ENCODE measurements at places on chromosomes 12 and 14.

GRCh38 chr12:78457938-78458337, 406.6 kb upstream of the SYT1 start:
- DNase-seq: peak; percentile 6

- DNase-seq: no peak
These were observed 25.4 kb downstream of the BCL11B start for GRCh38 chr14:99246536-99247097.

- no peak for DNase-seq
These were observed 201.2 kb upstream of the FOXG1 start for GRCh38 chr14:28565345-28565744.

- DNase-seq: peak; percentile 87
These were observed 318.4 kb downstream of the RAD51B start for GRCh38 chr14:68137704-68138619.

DNA sequence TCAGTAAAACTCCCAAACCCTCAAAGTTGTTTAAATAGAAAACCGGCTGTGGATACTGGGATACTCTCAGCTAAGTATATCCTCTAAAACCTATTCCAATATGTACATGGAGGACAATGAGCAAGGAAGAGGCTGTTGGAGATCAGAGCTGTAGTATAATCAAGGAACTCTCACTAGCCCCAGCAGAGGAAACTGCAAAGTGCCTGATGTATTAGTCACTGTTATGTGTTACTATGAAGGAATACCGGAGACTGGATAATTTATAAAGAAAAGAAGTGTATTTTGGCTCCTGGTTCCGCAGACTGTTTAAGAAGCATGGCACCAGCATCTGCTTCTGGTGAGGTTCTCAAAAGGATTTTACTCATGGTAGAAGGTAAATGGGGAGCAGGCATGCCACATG, 65.6 kb upstream of the RPL10L start:
- no peak for DNase-seq

GRCh38 chr12:57584690-57585089, 6.3 kb upstream of the PIP4K2C start:
- no peak for DNase-seq

DNA sequence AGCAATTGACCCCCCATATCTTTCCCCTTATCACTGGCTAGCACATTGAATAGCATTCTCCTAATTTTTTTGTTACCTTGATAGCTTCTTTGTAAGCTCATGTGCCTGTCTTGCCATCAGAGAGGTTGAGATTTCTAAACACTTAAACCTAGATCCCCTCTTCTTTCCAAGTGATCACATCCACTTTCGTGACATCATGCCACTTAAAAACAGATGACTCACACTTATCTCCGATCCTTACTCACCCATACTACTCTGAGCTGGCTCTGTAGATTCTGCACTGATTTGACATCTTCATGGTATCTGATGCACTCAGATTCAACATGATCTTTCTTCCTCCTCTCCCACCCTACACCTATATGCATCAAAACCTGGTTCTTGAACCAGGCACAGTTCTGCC, 10.5 kb downstream of the GPR137C start:
- DNase-seq: peak; percentile 53

DNA sequence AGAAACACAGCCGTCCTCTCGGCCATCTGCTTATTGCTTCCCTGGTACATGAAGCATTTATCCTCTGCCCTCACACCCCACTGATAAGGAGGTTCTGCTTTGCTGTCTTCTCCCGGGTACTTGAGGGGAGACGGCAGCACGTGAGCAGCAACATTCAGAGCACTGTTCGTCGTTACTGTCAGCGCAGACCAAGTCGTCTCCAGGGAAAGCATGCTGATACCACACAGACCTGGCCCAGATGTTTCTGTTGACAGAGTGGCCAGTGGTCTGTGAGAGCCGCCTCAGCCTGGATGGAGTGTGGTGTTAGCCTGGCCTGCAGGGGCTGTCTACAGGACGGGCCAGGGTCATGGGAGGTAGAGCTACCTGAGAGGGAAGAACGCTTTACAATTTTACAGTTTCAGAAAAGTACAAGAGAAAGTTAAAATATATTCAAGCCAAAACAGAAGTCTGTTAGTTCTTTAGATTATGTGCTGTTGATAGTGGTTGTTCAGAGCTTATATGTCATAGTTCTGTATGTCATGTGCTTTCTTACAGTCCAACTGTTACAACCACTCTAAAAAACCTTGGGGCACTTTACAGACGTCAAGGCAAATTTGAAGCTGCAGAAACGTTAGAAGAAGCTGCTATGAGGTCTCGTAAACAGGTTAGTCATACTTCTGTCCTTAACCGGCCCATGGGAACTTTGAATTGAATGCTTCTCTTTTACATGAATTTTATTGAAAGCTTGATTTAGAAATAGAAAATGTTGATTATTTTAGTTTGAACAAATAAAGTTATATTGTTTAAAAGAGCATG, 38.2 kb downstream of the XRCC3 start:
- no peak for DNase-seq

GRCh38 chr12:107406932-107407331, 278.7 kb upstream of the PWP1 start:
- DNase-seq: no peak

GRCh38 chr12:129196927-129197326, 343.6 kb downstream of the GLT1D1 start:
- no peak for DNase-seq

DNA sequence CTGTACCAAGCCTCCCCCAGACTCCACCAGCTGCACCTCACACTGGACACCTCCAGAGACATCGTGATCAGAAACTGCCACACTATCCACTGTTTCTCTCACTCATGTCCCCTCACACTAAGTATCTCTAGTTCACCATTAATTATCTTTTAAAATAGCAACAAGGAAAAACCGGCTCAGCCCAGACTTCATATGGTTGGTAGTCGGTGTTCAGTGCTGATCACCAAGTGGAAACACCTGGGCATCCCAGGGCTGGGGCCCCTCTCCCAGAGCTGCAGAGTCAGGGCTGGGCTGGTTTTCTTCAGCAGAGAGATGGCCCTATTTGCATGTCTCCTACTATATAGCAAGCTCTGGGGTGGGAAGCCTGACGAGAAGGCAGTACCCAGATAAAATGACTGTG, 1140.0 kb downstream of the TMEM121 start:
- no peak for DNase-seq

DNA sequence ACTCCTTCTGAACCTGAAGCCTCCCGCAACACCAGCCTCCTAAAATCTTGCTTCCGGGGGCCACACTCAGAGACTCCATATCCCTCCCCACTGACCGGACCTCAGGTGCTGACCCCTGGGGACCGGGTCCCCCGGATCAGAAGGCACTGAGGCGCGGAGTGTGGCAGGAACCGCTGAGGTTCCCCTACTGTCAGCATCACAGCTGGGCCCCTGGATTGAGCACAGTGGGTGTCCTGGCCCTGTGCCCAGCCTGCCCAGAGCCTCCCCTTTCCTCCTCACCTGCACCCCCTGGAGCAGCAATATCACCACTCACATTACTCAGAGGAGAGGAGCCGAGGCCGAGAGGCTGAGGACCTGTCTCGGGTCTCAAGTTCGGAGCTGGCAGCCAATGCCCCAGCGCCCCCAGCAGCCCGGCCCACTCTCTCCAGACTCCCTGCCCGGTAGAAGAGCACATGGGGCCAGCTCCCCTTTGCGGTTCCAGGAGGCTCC, 101.2 kb upstream of the EIF5 start:
- DNase-seq: no peak

- no peak for DNase-seq
These were observed 220.3 kb upstream of the ARID2 start for GRCh38 chr12:45509187-45509586.

GRCh38 chr14:65377576-65377975, 35.0 kb upstream of the FUT8 start:
- DNase-seq: peak; percentile 73

GRCh38 chr12:52865090-52865944, 16.5 kb upstream of the KRT78 start:
- peak; percentile 76 for DNase-seq

GRCh38 chr14:92726135-92726932, 22.1 kb downstream of the LGMN start:
- peak; percentile 72 for DNase-seq

DNA sequence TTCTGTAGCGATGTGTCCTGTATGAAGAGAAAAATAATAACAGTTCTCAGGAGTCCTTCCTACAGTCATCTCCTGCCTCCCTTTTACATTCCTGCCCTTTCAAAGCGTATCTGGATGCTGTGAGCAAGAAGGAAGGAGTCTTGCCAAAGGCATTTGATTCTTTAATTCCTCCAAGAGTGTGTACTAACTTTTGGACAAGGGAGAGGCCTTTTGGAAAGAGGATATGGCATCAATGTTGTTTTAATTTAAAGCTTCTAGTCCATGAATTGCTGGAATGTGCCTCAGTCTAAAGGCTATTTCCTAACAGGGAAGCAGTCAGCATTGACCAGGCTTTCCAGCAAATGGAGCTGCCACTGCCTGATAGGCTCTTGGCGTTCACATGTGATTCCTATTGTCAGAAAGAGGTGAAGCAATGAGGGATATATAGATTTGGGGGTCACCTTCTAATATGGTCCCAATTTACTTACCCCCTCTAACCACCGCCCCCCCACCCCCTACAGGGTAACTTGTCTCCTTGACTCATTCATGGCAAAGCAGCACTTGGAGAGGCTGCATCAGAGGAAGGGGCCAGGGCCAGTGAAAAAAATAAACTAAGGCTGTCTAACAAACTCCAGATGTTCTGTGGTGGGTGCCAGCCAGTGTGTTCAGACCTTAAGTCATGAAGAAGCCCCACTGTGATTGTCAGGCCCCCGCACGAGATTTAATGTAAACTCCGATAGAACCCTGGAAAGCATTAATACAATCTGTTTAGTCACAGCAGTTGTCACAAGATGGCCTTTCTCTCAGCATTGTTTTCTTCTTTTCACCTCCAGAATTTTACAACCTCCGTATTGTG, 220.3 kb downstream of the FBXL14 start:
- peak; percentile 97 for DNase-seq

- peak; percentile 72 for DNase-seq
These were observed 30.2 kb downstream of the MSRB3 start for GRCh38 chr12:65308601-65309071.

- peak; percentile 4 for DNase-seq
These were observed 37.1 kb upstream of the PELI2 start for GRCh38 chr14:56081139-56081538.

DNA sequence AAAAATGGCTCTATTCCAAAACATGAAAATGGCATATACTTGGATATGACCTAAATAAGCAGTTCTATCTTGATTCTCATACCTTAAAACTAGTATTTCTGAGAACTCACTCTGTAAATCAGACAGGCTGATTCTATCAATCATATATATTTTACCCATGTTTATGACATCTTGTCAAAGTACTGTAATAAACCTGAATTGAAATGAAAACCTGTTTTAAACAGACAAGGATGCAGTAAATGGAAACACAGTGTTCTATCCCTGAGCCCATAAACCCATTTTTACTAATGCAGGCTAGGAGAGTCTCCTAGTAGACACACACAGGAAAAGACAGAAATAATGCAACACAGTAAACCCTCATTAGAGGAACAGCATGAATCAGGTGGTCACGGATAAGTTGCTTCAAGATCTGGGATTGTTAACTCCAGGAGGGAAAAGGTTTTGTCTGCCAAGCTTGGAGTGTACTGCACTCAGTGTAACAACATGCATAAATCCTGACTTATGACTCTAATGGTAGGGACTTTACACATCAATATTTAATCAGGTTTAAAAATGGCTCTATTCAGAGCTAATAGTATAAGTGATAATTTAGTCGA, 93.6 kb upstream of the CPNE8 start:
- no peak for DNase-seq

DNA sequence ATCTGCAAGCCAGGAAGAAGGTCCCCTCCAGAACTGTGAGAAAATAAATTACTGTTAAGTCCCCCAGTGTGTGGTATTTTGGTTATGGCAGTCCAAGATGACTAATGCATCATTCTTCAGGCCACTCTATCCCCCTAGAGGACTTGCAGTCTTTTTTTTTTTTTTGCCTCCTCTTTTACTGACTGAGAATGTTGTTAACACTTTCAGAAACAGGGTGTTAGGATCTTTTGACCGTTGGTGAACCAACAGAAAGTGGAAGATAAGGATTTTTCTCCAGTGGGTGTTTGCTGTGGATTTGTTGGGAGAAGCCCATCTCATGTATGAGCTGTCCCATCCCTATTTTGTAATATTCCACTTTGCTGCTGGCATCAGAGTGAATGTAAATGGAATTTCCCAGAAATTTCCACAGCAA, 37.8 kb downstream of the MARK3 start:
- DNase-seq: peak; percentile 75

- no peak for DNase-seq
These were observed 5.5 kb upstream of the CHD4 start for GRCh38 chr12:6612652-6613014.

- DNase-seq: peak; percentile 33
These were observed 74.5 kb upstream of the DYNC1H1 start for GRCh38 chr14:101889898-101890297.

DNA sequence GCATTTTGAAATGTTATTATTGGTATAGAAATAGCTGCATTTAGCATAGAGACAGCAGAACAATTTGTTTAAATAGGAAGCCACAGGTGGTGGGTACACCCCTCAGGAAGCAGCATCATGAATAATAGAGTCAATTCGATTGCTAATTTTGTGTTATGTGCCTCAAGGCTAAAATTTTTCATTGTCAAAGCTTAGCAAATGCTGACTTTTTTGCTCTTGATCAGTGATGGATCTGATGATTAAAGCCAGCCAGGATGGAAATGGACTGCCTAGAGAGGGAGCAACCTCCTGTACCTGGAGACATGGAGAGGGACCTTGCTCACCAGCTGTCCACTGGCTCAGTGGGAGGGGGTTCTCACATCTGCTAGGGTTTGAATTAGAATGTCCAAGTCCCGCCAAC, 4.5 kb upstream of the KRT8 start:
- no peak for DNase-seq

DNA sequence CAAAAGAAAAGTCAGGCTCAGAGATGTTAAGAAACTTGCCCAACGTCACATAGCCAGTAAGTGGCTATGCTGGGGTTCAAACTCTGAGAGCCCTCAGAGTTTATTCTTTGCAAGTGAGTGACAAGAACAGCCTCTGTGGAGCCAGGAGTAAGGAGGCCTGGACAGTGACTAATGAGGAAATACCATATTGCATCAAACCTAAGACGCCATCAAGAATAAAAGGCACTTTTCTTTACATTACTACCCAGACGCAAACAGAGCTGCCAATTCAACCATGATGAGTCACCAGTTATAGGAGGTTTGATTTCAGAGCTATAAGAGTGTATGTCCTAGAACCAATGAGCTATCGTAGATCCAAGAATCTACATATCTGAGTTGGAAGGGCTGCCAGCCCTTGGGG, 9.4 kb downstream of the TNFRSF1A start:
- DNase-seq: peak; percentile 77

GRCh38 chr14:80055667-80056496, 155.4 kb downstream of the DIO2 start:
- peak; percentile 79 for DNase-seq

DNA sequence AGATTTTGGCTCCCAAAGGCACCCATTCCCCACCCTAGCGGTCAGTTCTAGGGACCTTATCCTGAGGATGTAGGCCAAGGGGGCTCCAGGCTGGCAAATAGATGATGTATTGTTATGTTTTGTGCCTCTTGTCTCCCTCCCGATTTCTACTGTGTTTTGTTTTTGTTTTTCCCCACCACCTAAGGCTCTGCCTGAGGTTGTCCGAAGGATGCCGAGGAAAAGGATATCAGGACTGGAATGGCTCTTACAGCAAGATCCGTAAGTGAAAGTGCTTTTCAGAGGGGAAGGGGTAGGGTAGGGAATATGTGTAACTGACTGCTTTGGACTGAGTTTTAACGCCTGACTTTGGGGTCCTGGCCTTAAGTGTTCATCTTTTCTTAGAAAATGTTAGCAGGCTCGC, 6.6 kb downstream of the FOXG1 start:
- DNase-seq: no peak

Data from fibroblast of the aortic adventitia (primary cell).